WTC11 (cell line): ENCODE measurements at places on chromosomes 3 and 15. TPM values are rescaled to one million over a fixed set of nuclear protein-coding genes. Genes with fewer than 3 reads are reported as not detected.

DNA sequence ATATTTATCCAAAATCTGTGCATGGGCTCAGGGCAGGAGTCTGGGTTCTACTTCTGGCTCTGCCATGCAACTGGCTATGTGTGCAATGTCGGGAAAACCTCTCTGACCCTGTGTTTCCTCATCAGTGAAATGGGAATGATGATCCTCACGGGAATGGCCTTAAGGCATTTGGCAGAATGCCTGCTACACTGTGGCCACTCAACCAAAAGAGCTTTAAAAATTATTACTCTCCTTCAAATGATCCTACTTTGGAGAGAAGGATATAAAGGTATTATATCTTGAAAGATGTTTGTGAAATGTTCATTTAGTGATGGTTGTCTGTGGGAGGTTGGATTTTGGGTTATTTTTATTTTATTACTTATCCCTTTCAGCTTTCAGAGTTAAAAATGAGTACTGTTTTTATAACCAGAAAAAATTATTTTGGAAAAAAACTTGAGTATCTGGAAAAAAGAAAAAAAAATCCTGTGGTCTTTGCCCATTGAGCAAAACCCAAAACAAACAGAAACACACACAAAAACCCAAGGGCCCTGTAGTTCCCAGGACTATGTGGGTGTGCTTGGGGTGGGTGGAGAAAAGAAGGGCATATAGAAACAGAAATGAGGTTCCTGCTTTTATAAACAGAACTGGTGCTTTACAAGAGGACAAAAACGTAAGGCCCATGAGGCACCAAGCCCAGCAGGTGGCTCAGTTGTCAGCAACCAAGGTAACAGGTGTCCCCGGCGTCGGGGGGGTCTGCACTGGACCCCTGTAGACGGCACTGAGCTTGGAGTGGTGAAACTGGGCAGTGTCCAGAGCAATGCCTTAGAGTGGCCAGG is 22.0 kb downstream of the RGMA start:
- H3K4me1 ChIP-seq = peaks cover 82% of the 10 kb centered on the region
- no peaks in the 10 kb centered on the region for H3K27me3 ChIP-seq
- H3K36me3 ChIP-seq = peaks cover 13% of the 10 kb centered on the region
- no peak overlapping the region for H3K27ac ChIP-seq
- no peak overlapping the region for H3K4me3 ChIP-seq

Gene RNF13
- total RNA-seq = 28.9 to 29.8 TPM (median 29.4 TPM) in 3 replicates

Gene GOLGA8B
- 29.0 to 40.1 TPM (median 38.3 TPM) in 3 replicates for total RNA-seq

Gene SLC6A1
- 0.50 to 0.72 TPM (median 0.50 TPM) in 3 replicates for total RNA-seq

Gene DHX30
- 97.3 to 99.2 TPM (median 98.1 TPM) in 3 replicates for total RNA-seq

GRCh38 chr15:101023501-101024072 is 104.4 kb downstream of the LRRK1 start:
- H3K36me3 ChIP-seq = no peaks in the 10 kb centered on the region; the same call in 1 of the 2 replicates
- peaks cover 23% of the 10 kb centered on the region for H3K4me1 ChIP-seq
- H3K4me3 ChIP-seq = no peak overlapping the region
- H3K27me3 ChIP-seq = no peaks in the 10 kb centered on the region; the same call in 1 of the 2 replicates

Gene COL6A5
- total RNA-seq = 0.02 to 0.05 TPM in 2 of 3 replicates, not detected in the other

- H3K36me3 ChIP-seq = peaks cover 11% of the 10 kb centered on the region
- H3K4me3 ChIP-seq = no peak overlapping the region
- H3K27me3 ChIP-seq = no peaks in the 10 kb centered on the region
- no peak for DNase-seq
Measured at GRCh38 chr3:172065967-172066762, 26.8 kb downstream of the FNDC3B start.

DNA sequence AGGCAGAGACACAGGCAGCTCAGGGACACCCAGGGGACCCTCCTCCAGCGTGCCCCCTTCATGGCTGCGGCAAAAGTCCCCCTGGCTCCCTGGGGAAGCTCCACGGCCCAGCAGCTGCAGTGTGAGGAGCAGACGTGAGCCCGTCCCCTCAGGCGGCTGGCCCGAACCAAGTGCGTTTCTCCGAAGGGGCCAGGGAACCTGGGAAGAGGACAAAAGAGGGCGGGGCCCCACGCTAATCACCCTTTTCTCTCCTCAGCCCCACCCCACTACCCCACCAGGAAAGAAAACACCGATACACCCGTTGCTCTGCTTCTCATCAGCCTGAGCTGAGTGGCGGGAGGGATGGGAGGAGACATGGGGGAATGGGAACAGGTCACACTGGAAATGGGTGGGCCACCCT is at the start of gene MUC4:
Gene MUC4, minus strand, starts transcription at position 174 of the 400 bp plus-strand sequence. Its CDS starts 112 bp downstream, at position 62.
- no peak within 1 kb of the TSS for H3K27ac ChIP-seq
- H3K36me3 ChIP-seq = no peaks in the 10 kb centered on the region
- peak; percentile 50 for DNase-seq
- no peaks in the 10 kb centered on the region for H3K27me3 ChIP-seq
- H3K4me1 ChIP-seq = peaks cover 40% of the 10 kb centered on the region
- peak within 1 kb of the TSS; percentile 31 for H3K4me3 ChIP-seq
